ENCODE measurements at places on chromosomes 12 and 14.

DNA sequence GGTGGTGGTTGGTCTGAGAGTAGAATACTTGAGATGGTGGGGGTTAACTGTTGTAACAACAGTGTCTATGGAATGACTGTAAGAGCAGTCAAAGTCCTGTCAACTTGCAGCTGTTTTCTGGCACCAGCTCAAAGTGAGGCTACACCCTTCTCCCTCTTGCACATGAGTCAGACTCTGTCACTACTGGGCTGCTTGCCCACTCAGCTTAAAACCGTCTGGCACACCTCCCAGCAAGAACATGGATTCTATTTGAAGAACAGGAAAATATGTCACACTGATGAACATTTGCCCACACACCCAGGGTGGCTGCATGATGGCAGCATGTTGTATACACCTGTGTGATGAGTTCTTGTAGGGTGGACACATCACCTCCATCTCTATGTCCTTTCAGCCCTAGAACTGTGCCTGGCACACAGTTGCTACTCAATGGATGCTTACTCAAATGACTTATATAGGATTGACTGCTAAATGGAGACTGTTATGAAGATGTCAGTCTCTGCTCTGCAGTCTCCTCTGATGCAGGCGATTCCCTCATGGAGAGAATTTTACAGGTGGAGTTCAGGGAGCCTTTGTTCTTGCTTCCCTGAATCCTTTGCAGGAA is 19.3 kb upstream of the SERPINA6 start:
- DNase-seq = no peak

DNA sequence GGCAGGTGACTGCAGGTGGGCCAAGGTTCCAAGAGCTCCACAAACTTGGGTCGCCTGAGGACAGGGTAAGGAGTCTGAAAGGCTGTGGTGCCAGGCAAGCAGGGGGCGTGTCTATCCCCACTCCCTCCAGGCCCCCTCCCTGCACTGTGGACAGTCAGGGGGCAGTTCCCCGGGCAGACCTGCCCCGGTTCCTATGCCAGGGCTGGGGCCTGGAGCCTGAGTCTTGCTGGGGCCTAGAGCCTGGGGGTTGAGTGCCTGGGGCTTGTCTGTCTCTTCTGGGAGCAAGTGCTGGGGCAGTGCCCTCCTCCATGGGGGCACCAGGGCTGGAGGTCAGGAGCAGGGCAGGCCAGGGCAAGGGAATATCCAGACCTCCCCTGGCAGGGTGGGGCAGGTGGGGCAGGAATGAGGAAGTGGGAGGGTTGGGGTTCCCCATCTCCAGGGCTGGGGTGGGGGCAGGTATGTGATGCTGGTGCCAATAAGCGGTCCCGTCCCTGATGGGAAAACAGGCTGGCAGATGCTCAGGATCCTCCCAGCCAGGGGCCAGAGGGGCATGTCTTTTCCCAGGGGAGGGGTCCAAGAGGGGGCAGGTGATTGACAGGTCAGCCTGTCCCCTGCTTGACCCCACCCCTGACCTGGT is 11.9 kb upstream of the TNFAIP2 start:
- DNase-seq = no peak

DNA sequence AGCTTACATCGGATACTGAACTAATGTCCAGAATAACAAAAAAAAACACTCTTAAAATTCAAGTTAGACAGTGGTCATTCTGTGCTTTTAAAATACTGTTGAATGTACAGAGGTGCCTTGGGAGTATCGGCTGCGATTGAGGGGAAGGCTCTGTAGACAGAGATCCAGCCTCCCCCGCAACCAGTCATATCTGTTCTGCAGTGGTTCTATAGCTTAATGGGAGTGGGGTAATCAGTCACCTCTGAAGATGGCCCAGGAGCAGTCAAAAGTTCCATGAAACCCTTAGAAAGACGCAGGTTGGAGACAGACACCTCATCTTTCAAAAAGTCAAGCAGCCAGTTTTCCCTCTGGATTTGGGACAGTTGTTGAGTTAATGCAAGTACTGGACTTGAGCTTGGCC is 1486.6 kb upstream of the TMEM132C start:
- no peak for DNase-seq

- no peak for DNase-seq
These were observed at the start of gene DLK1 for GRCh38 chr14:100726550-100727085. DLK1 (plus strand) TSS chr14:100726892; CDS start chr14:100727069, 177 bp downstream.

- DNase-seq = no peak
These were observed 74.7 kb downstream of the PRORP start for GRCh38 chr14:35197015-35197414.

DNA sequence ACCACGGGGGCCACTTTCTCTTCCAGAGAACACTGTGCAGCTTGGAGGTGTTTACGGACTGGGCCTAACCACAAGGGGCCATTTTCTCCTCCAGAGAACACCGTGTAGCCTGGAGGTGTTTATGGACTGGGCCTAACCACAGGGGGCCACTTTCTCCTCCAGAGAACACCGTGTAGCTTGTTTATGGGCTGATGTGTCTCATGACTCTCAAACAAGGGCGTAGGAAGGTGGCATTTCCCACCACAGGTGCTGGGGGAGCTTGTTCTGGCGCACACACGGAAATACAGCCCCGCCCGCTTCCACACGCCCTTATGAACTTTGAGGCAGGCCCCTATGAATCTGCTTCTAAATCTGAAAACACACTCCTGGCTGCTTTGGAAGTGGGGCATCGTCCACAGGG is 174.6 kb upstream of the SFSWAP start:
- DNase-seq = no peak

- no peak for DNase-seq
These were observed 7.9 kb downstream of the NTF3 start for GRCh38 chr12:5439788-5440300.

GRCh38 chr12:53328043-53328435 is 6.6 kb upstream of the AAAS start:
- no peak for DNase-seq

DNA sequence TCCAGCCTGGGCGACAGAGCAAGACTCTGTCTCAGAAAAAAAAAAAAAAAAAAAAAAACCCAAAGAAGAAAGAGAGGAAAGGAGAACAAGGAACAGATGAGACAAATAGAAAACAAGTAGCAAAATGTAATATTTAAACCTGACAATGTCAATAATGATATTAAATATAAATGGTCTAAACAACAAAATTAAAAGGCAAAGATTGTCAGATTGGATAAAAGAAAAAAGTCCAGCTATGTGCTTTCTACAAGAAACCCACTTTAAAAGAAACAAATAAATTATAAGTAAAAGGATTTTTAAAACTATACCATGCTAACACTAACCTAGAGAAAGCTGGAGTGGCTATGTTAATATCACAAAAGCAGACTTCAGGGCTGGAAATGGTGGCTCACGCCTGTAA is 29.7 kb upstream of the APOF start:
- DNase-seq = no peak

GRCh38 chr12:67998379-67998778 is 9.1 kb downstream of the IFNG-AS1 start:
- DNase-seq = no peak

- DNase-seq = no peak
These were observed 56.7 kb upstream of the LRFN5 start for GRCh38 chr14:41549821-41550607.

DNA sequence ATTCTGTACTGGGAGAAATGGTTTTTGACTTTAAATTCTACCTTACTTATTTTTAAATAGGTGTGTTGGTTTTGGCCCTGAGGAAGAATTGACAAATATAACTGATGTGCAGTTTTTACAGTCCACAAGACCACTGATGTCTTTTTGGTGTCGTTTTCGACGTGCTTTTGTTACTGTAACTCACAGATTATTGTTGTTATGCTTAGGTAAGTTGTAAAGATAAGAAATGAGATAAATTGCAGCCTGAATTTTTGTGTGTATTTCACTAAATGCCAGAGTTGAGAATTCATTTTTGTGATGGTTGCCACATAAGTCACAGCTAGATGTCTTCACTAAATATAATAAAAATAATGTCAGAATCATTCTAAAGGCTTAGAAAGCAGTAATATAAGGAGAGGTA is 39.9 kb upstream of the MSRB3 start:
- DNase-seq = no peak

DNA sequence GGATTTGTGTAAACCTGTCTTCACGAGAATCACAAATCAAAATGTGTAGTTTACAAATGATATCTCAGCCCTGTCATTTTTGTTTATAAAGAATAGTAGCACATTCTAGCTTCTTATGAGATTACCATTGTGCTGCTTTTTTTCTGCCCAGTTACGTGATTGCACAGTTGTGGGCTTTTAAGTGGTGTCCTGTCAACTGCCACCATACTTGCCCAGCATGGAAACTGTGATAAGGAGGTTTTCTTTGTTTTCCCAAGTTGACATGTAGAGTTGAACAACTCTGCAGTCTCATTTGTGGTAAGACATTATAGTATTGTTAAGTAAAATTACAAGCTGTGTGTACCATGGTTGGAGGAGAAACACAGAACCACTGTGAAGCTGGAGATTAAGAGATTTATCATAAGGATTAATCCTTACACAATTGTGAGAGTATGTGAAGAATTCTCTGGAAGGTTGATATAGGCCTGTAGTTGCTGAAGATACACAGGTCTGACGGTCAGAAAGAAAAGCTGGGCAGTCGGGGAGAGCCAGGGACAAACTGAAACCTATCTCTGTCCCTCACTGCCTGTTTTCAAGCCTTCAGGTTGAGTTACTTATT is 12.2 kb downstream of the CHURC1 start:
- DNase-seq = no peak

GRCh38 chr14:94145902-94146527 is 16.6 kb upstream of the IFI27L2 start:
- no peak for DNase-seq

DNA sequence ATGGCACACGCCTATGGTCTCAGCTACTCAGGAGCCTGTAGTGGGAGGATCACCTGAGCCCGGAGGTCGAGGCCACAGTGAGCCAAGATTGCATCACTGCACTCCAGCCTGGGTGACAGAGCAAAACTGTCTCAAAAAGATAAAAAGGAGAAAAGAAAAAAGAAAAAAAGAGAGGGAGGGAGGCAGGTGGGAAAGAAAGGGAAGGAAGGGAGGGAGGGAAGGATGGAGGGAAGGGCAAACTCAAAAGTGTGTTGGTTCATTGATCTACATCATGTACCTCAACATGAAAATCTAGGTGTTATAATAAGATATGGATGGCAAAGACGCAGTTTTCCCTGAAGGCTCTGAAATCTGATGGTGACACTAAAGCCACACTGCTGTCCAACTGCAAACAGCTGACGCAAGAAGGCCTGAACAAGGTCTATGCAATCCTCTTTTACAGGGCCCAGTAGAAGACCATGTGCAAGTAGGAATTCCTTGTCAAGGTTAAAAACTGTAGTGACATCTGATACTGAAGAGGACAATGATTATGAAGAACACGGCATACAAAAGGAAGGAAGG is 143.6 kb downstream of the ITPR2 start:
- DNase-seq = no peak

DNA sequence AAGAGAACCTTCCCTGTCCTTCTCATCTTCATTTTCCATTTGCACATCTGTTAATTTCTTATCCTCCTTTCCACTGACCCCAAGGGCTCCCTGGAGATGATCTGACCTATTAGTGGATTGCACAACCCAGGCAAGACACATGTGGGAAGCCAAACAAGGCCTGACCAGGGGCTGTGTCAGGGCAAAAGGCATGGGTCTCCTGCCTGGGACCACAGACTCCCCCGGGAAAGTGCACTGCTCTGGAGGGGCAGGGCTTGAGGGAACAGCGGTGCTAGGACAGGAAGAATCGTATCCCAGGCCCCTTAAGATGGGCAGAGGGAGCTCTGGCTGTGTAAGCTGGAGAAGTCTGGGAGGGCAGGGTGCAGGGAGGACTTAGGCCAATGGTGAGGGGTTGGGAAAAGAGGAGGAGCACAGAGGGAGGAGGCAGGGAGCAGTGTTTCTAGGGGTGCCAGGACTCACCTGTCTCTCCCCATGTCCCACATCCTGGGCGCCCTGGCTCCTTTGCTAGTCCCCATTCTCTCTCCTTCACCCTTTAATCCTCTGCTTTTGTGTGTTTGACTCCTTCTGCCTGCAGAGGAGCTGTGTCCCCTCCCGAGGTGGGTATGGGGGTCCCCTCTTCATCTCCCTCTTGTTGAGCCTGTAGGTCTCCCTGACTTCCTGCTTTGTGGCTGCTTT is 25.3 kb downstream of the PLEKHG3 start:
- no peak for DNase-seq

GRCh38 chr12:121866331-121866730 is 7.7 kb upstream of the HPD start:
- no peak for DNase-seq

DNA sequence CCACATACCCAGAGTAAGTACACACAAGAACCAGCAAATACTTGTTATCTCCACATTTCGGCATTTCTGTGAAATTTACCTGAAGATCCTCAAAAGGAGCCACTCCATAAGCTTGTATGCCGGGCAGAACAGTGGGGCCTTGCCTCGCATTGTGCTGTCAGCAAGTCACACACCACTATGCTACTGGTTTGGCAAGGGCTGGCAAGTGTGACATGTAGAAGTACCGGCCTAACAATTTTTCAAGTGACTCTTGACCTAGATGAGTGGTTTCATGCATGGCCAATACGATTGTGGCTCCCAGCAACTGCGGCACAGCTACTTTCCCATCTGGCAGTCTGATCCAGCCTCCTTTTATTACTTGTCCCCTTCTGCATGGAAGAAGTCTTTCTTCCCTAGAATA is 69.8 kb downstream of the GAS2L3 start:
- no peak for DNase-seq

DNA sequence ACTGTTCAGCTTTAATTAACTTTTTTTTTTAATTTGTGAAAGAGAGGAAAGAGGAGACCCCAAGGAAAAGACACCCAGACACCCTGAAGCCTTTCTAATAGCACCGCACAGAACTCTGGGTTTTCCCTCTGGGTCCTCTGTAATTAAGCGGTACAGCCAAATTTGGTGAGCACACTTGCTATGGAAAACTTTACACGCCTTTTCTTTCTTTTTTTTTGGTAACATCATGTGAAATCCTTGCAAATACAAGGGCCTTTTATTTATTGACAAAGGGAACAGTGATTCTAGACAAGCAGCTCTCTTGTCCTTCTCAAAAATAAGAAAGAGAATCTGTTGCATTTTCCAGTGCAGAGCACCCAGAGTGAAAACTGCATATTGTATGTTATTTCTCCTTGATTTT is 44.4 kb upstream of the CPM start:
- no peak for DNase-seq

GRCh38 chr14:26859483-26859882 is 261.6 kb upstream of the NOVA1 start:
- no peak for DNase-seq
